ENCODE measurements at places on chromosomes 3 and 15.

GRCh38 chr3:162200836-162201235 is 704.2 kb downstream of the OTOL1 start:
- no peak for DNase-seq

- DNase-seq, result no peak
Observed at GRCh38 chr3:76638006-76638405, 401.9 kb upstream of the ROBO2 start.

DNA sequence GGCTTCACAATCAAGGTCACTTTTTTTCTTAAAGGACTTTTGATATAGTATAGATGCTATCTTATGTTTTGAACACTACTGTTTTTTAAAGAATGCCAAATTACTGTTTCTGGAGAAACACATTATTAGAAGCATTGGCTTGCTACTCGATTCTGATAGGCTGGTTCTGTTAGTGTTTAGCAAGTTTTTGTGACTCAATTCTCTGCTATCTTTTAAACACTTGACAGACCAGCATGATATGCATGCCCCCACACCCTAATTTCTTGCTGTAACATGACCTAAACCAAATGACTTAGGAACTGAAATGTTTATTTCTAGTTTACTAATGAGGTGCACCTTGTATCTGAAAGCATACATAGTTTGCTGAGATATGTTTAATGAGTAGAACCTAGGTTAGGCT is 5.5 kb upstream of the IL20RB start:
- no peak for DNase-seq

DNA sequence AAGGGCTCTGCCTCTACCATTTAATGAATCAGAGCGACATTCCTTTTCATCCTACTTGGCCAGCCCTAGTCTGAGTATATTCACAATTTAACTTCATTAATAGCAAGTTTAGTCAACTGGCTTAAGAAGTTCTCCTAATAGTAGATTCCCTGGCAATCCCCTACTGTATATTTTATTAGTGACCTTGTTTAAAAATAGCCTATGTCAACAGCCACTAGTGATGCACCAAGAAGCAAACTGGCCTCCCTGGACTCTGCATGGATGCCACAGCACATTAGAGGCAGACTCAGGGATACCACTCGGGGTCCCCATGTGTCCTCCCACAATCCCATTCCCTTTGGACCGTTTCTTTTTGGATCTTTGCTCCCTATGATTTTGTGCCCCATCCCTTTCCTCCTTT is 83.6 kb downstream of the THSD4 start:
- no peak for DNase-seq

DNA sequence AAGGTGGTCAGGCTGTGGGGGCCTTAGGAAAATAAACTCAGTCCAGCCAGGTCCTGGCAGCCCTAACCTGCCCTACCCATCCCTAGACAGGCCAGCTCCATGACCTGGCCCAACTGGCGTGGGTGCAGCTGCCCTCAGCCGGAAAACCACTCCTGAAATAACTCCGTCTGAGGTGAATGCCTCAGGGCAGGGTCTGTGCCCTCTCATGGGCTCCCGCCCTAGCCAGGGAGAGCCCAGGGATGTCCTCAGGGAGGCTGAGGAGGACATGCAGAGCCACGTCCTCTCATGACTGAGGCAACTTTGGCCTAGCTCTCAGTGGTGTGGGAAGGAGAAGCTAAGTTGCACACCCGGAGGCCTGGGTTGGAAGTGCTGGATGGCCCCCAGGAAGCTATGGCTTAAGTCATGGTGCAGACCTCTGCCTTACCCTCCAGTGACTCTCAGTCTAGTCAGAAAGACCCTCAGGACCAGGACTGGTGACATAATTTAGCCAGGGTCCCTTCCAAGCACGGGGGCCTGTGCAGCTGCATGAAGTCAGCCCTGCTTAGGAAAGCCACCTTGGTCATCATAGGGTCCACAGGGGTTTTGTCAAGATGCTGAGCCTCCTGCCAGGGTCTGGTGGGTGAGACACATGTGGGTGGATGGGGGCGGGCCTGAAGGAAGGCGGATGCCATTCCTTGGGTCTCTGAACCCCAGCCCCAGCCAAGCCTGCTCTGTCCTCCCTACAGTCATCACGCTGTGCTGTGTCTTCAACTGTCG is 7.4 kb downstream of the TMIE start:
- no peak for DNase-seq

GRCh38 chr3:22746221-22746620 is 456.9 kb upstream of the UBE2E2 start:
- DNase-seq, result no peak

DNA sequence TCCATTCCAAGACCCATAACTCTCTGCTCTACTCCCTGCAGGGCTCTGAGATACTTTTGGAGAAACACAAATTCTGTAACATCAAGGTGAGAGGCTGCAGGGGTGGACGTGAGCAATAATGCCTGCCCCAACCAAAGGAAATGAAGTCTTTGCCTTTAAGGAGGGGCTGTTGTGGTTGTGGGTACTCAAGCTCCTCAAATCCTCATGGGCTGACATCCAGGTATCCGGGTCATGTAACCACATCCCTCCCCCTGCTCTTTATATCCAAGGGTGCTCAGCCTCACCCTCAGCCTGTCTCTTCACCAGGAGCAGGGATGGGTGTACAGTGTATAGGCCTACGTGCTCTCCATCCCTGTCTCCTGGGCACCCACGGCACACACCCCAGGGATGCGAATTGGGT is 32.3 kb downstream of the NOX5 start:
- no peak for DNase-seq

DNA sequence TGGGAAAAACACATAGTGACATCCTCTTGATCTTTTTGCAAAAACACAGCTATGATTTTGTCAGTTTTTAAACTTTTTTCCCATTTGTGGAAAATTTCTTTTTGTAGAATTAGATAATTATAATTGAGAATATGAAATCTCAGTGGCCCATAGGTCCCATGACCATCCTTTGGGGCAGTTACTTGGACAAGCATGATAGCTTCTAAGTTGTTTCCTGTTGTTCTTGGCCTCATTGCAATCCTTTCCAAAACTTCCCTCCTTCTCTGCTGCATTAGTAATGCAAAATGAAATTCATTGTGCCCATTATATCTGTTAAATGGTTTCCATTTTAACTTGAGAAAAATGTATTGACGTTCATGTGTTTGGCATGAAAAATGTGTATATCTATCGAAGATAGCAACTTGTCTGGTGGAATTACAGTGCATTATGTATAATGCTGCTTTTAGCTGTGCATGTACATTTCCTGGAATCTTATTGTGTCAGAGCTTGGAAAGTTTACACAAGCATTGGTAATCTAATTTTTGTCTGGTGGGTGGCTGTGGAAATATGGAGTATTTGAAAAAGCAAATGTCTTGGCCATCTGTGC is 70.0 kb downstream of the MDFIC2 start:
- no peak for DNase-seq

DNA sequence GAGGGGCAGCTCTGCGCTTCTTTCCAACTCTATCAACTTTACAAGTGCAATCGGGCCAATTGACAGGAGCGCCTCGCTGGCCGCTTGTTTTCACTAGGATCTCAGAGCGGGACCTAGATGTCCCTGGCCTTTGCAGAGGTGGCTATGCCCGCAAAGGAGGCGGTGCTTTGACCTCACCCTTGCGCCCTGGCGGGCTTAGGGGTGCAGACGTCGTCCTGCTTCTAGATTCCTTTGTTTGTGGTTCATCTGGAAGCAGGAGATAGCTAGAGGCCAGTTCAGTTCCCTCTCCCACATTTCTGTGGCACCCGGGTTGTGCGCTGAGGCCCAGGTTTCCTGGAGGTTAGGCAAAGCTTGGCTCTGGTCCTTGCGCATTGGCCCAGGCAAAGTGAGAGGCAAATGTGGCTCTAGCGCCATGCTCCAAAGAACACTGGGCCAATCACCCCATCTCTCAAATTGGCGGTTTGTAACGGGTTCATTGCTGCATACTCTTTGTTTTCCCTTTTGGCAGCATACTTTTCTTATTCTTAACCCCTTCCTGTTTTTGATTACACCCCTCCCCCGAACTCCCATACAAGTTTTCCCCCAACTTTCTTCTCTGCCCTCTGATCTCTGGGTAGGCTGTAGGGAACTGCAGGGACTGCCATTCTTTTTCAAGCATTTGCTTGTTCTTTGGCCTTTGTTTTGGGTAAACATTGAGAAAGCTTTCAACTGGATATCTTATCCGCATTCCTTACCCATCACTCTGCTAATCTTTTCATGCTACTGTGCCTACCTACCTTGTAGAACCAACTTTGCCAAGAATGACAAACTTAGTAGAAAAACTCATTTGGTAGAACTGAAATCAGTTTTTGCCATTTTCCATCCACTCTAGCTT is 1.4 kb downstream of the PPM1L start:
- DNase-seq, result no peak

GRCh38 chr3:137694836-137695235 is 69.3 kb upstream of the SOX14 start:
- no peak for DNase-seq

- DNase-seq, result no peak
Observed at GRCh38 chr3:35088943-35089342, 550.4 kb upstream of the ARPP21 start.

- no peak for DNase-seq
Observed at GRCh38 chr3:50695031-50695430, 20.3 kb downstream of the DOCK3 start.

- no peak for DNase-seq
Observed at GRCh38 chr15:62935300-62936081, 107.1 kb upstream of the TPM1 start.

DNA sequence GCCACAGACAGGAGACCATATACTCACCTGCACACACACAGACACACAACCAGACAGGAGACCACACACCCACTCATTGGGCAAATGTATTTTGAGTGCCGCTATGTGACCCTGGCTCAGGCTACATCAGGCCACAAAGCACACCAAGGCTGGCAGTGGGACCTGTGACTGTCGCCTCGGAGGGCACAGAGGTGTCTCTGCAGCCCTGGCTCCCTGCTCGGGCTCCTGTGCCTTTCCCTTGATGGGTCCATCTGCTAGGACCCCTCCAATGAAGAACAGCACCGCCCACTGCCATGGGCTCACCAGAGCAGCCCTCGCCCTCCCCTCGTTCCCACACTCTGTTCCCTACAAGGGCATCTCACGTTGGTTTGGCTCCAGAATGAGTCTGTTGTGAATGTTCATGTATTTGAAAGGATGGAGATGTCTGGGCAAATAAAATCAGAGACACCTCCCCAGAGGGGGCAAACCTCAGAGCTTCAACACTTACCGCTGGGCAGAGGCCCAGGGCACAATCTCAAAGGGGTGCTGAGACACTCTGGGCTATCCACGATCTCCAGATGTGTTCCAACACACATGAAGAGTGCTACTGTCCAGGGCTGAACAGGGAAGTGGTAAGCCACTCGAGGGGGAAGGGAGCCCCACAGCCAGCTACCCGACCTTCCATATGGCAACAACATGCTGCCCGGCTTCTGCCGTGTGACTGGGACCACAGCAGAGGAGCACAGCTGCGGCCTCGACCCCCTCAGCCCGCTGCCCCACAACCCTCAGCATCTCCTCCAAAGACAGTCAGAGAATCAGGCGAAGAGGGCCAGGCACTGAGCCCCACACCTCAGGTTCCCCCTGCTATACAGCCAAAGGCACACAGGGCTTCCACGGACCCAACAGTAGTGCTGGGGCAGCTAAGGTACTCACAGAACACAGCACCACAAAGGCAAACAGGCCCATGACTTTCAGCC is 74.9 kb downstream of the OCA2 start:
- DNase-seq, result no peak

DNA sequence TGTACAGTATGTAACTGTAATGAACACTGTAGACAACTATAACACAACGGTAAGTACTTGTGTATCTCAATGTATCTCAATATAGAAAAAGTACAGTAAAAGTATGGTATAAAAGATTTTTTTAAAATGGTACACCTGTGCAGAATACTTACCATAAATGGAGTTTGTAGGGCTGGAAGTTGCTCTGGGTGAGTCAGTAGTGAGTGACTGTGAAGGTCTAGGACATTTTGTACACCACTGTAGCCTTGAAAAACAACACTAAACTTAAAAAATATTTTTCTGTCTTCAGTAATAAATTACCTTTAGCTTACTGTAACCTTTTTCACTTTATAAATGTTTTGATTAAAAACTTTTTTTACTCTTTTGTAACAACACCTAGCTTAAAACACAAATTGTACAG is 142.9 kb downstream of the ATG7 start:
- DNase-seq, result no peak

GRCh38 chr3:124292329-124292728 is 300.4 kb upstream of the ROPN1 start:
- DNase-seq, result no peak

DNA sequence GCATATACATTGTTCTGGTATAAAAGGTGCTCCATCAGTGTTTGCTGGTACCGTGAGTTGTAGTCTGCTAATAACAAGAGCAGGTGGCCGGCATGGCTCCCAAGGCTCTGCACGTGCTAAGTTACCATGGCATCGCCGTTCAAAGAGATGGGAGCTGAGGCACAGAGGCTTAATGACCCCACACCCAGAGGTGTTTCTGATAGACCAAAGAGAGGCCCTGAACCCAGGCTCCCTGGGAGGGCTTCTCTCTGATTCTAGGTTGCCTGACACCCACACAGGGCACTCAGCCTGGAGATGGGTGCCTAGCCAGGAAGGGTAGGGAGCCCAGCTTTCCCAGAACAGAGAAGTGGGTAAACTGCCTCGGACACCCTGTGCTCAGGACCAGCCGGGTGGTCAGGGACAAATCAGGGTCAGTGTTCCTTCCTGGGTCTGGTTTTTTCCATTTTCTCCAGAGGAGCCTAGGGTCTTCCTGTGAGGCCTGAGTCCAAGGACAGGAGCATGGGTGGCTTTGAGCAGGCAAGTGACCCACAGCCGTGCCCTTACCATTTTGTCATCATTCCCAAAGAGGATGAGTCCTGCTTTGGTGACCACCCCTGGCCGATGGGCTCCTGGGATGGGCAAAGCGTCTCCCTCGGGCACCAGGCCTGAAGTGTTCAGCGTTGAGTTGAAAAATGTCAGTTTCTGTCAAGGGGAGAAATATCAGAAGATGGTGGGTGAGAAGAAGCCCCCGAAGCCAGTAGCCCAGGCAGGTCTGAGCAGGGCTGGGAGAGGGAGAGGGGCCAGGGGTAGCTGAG is 27.3 kb downstream of the ALDH1L1 start:
- DNase-seq, result no peak

GRCh38 chr3:126021702-126022101 is 52.7 kb downstream of the ROPN1B start:
- no peak for DNase-seq

DNA sequence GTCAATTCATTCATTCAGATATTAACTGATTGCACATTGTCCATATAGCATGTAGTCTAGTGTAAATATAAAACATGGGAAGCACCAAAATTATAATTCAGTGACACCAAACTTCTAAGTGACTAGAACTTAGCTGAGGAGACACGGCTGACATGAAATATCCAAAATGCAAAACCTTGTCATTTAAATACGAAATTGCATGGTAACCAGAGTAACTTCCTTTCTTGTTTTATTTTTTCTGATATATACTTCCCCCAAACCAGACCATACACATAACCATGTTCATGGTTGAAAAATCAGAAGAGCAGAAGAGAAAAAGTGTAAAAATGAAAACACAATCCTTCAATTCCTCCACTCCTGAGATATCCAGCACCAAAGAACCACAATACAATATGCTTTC is 38.0 kb downstream of the CBLB start:
- DNase-seq, result no peak

- no peak for DNase-seq
Observed at GRCh38 chr3:57556459-57557084, 498 bp downstream of the PDE12 start.

- no peak for DNase-seq
Observed at GRCh38 chr3:25173606-25174005, 254.5 kb upstream of the RARB start.

GRCh38 chr3:14289590-14290461 is 111.2 kb downstream of the LSM3 start:
- DNase-seq, result no peak

GRCh38 chr3:170144437-170144843 is 37.1 kb downstream of the PHC3 start:
- DNase-seq, result no peak
